ENCODE measurements at places on chromosomes 3 and 15.
A peak's percentile ranks its signal among the peaks of the same experiment; 100 is the strongest.

GRCh38 chr15:72464251-72464650 lies 9.9 kb upstream of the ARIH1 start:
- DNase-seq = no peak

DNA sequence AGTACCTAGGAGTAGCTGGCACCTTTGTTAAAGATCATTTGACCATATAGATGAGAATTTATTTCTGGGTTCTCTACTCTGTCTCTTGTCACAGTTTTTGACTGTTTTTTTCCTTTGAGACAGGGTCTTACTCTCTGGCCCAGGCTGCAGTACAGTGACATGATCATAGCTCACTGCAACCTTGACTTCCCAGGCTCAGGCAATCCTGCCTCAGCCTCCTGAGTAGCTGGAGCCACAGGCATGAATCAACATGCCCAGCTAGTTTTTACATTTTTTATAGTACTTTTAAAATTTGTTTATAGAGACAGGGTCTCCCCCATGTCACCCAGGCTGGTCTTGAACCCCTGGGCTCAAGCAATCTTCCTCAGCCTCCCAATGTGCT lies 45.0 kb downstream of the BCL2L10 start:
- DNase-seq = no peak

DNA sequence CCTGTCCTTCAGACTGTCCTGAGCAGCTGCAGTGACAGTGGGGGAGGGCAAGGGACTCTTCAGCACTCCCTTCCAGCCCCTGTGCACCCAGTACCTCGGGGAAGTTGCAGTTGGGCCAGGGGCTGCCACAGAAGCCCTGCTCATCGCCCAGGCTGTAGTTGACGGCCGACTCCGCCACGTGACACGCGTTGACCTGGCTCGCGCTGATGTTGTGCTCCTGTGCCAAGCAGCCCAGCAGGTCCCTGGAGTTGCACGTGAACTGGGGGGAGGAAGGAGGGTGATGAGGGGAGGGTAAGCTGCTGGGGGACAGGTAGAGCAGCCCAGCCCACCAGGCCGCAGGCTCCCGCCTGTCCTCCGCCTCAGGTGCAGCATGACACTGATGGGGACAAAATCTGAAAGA lies 101.2 kb downstream of the SEC22A start:
- DNase-seq = no peak

- no peak for DNase-seq
Measured at GRCh38 chr3:188899881-188900280, 271.9 kb upstream of the TPRG1 start.

- no peak for DNase-seq
Measured at GRCh38 chr3:30760040-30760695, 134.3 kb downstream of the GADL1 start.

DNA sequence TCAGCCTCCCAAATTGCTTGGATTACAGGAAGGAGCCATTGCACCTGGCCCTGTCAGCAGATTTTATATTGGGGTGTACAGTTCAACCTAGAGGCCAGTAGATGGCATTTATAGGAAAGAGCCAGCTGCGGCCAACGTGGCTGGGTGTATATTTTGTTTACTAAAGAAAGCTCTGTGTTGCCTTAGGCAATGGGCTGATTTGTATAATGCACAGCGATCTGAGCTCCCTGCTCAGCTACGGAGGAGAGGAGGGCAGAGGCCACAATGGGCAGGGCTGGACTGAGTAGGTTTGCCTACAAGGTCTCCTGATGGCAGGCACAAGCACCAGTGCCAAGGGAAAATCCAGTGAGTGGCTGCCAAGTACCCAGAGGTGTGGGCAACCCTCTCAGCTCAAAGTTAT lies 282.4 kb downstream of the ARPP21 start:
- no peak for DNase-seq

GRCh38 chr15:71678191-71678590 lies 132.2 kb upstream of the NR2E3 start:
- no peak for DNase-seq

DNA sequence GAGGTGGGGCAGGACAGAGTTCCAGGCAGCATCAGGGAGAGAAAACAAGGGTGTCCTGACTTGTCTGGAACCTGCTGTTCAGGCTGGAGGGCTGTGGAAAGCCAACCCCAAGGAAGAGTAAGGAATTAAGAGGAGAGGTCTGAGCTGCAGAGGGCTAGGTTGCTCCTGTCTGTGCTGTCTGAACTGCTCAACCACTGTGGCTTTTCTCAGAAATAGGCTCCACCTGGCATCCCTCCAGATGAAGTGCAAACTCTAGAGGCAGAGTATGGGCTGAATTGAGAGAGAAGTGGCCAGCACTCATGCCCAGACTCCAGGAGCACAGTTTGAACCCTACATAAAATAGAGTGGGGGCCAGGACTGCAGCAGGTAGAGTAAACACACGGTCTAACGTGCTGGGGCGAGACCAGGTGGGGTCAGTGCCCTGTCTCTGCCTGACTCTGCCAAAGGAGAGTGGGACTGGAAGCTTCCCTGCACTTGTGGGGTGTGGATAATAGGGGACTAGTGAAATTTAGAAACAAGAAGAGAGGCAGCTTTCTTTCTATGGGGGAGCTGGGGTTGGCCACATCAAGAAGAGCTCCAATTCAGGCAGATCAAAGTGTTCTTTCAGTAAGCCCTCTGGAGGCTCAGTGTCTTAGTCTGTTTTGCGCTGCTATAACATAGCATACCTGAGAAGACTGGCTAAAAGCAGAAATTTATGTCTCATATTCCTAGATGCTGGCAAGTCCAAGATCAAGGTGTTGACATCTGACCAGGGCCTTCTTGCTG lies 28.0 kb upstream of the MNS1 start:
- DNase-seq = no peak

GRCh38 chr3:22988566-22988965 lies 214.6 kb upstream of the UBE2E2 start:
- no peak for DNase-seq

- DNase-seq = no peak
Measured at GRCh38 chr3:28948685-28949084, 332.2 kb upstream of the RBMS3 start.

DNA sequence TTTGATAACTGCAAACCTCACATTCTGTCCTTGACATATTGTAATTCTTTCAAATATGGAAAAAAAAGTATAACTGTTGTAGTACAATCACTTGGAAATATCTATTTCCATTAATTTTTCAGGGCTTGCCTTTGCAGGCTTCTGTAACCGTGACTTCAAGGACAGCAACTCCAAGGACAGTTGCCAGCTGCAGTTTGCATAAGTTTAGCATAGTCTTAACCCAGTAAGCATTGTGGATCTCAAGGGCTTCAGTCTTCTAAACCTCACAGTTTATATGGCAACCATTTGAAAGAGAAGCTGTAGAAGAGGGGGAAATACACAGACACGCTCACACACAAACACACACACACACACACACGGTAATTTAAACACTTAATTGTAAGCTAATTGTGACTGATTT lies 112.8 kb upstream of the GPR149 start:
- no peak for DNase-seq

DNA sequence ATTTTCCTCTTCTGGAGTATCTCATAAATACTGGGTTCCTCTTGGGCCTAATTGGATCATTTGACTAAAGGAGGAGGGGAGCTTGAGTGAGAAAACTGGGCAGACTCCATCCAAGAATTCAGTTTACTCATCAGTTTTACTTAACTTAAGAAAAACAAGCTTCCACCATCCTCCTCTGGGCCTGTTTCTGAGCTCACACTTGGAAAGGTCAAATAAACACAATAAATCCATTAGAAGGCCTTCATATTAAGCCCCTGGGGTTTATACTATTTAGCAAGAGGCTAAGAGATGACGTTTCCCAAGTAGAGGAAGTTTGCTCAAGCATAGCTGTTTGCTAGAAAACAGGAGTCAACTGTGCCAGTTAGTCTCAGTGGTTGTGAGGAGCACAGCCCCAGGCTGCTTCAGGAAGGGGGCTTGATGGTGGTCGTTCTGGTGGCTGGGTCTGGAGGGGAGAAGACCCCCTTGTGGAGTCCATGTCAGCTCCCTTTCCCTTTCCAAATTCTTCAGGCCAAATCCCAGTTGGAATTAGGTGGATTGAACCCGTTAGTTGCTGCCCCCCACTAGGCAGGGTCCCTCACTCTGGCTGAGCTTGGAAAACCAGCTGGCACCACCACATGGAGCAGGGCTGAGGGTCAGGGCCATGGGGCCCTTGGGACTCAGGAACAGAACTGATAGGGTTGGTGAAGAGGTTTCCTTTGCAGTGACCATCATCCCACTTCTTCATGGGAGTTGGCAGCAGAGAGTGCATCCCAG lies 64.8 kb downstream of the SPSB4 start:
- DNase-seq = no peak

GRCh38 chr3:192879346-192880031 lies 38.2 kb downstream of the MB21D2 start:
- no peak for DNase-seq

GRCh38 chr3:12956316-12956660 lies 114.9 kb upstream of the RPL32 start:
- no peak for DNase-seq

GRCh38 chr3:193132964-193133363 lies 108.1 kb upstream of the PLAAT1 start:
- DNase-seq = no peak

DNA sequence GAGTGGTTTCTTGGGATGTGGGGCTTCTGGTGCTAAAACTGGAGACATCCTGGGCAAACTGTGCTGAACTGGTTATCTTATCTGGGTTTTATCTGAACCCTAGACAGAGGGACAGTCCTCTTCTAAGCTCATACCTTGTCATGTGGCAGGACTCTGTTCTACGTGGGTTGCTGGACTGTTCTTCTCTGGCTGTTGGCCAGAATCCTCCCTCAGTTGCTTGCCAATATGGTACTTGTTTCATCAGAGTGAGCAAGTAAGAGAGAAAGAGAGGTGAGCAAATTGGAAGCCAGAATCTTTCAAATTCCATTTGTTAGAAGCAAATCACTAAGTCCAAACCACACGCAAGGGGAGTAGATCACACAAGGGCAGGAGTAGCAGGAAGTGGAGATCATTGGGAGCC lies 291.5 kb upstream of the TBL1XR1 start:
- no peak for DNase-seq

GRCh38 chr3:192187485-192188051 lies 539.8 kb downstream of the FGF12 start:
- no peak for DNase-seq

GRCh38 chr15:68559345-68560310 lies 19.2 kb upstream of the CORO2B start:
- peak; percentile 84 for DNase-seq

DNA sequence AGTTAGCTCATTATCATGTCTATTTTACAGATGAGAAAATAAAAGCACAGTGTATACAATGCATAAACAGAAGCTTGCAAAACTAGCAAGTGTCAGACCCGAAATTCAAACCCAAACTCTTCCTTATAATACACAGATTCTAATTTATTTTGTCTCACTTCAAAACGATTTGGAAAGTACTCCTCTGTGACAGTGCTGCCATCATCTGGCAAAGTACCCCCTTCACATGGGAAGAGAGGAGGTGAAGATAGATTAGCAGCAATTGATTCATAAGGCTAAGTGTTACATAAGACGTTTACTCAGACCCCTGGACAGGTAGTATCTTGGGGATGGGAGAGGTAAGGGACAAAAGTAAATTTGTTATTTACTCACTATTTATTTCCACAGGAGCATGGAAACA lies 744.0 kb upstream of the SGO1 start:
- no peak for DNase-seq

GRCh38 chr15:72840114-72840513 lies 56.6 kb upstream of the ADPGK start:
- no peak for DNase-seq

DNA sequence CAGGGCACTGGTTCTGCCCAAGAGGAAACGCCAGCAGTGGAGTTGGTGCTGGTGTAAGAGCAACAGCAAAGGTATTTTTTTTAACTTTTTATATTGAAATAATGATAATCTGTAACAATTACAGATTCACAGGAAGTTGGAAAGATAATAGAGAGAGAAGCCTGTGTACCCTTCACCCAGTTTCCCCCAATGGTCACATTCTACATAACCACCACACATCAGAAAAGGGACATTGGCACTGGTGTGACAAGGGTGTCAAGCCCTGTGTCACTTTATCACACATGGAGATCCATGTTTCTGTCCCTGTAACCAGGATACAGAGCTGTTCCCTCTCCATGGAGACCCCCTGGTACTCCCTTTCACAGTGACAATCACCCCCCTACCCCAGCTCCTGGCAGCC lies 9.1 kb upstream of the PLXNA1 start:
- DNase-seq = no peak

GRCh38 chr3:42819351-42819965 lies 10.2 kb downstream of the ACKR2 start:
- no peak for DNase-seq

DNA sequence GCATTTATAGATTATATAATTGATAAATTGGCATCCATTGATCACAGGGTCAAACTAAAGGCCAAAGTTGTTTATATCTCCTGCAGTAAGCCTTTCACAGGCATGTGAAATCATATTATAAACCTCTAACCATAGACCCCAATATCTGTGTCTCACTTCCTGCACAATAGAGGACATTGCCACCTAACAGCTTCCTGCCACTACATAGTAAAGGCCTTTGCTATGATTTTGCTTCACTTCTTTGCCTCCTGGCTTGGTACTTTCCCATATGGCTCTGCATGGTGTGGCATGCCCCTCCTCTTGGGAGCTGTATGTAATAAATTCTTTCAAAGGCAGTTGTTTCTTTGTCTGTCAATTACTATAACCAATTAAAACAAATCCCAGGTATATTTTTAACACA lies 20.4 kb downstream of the ZNF662 start:
- no peak for DNase-seq

Data from GM12892 (cell line).